ENCODE measurements at places on chromosomes 3 and 15. TPM values are rescaled to one million over a fixed set of nuclear protein-coding genes. Genes with fewer than 3 reads are reported as not detected.

DNA sequence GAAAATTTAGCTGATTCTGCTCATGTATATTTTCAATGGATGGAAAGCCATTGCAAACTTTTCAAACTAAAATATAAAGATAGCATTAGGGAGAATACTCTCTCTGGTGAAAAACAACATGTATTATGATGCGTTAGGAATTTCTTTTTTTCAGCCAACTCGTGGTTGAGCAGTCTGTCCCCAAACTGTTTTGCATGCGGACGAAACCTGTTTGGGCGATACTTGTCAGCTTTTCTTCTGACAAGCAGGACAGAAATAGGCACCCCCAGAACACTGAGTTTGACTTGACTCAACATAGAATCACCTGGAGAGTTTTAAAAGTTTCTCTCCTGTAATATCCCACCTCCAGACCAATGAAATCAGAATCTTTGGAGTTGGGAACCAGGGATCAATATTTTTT is 417.5 kb upstream of the TPRG1 start:
- DNase-seq: no peak

- no peak for DNase-seq
These were observed 105.9 kb downstream of the DNAJB8 start for GRCh38 chr3:128360705-128361271.

DNA sequence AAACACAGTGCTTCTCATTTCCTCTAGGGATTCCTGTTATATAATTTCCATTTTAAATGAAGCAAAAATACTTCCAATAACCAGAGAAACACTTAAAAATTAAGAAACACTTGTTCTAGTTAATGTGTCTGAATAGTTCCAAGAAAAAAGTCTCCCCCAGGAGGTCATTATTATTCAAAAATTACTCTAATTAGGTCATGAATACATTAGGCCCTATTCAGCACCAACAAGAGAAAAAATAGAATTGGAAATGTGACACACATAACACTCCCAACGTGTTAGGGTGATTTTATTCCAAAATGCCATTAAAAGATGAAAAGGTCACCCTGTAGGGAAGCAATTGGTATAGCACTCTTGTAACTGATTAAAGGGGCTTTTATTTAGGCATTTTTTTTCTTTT is 382.1 kb downstream of the TUSC7 start:
- no peak for DNase-seq

DNA sequence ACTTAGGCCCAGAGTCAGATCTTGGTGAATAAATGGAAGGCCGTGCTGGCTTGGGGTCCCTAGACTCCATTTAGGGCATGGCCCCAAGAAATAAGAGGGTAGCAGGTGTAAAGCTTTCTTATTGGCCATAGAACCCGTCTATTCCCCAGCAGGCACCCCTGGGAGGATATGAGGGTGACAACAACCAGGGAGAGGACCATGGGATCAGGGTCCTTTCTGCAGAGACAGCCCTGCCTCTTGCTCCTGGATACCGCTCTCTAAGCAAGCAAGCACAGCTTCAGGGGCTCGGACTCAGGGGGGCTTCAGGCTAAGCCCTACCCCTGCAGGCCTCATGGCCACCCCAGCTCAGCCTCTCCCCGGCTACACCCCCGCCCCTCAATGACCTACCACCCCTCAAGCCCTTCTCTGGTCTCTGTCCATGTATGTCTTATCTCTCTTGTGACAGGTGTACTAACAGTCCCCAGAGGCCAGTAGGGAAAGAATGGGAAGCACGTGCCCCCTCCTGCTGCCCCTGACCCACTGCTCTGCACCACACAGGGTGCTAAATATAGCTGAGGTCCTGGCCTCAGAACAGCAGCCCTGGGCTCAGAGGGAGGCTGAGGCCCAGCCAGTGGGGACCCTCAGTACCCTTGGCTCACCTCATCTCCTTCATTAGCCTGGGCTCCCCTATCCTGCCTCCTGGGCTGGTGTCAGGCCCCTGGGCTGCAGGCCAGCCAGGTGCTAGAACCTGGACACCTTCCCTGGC is 1.9 kb downstream of the XIRP1 start:
- DNase-seq: no peak

MST1R gene
- 0.68 TPM for total RNA-seq

LRRN1 gene
- 0.16 TPM for total RNA-seq

FXR1 gene
- total RNA-seq: 184 TPM

- no peak for DNase-seq
These were observed 66.2 kb upstream of the TTBK2 start for GRCh38 chr15:42986693-42987342.

GRCh38 chr3:134375582-134376384 is 1.5 kb upstream of the AMOTL2 start:
- DNase-seq: no peak

RTP3 gene
- not detected for total RNA-seq

- no peak for DNase-seq
These were observed 3.6 kb upstream of the KBTBD12 start for GRCh38 chr3:127911421-127911931.

WNT5A gene
- total RNA-seq: not detected

SLC9A9 gene
- 2.3 TPM for total RNA-seq

GRCh38 chr15:81410318-81410753 is 36.3 kb upstream of the TMC3 start:
- DNase-seq: no peak

ARNT2 gene
- not detected for total RNA-seq

DNA sequence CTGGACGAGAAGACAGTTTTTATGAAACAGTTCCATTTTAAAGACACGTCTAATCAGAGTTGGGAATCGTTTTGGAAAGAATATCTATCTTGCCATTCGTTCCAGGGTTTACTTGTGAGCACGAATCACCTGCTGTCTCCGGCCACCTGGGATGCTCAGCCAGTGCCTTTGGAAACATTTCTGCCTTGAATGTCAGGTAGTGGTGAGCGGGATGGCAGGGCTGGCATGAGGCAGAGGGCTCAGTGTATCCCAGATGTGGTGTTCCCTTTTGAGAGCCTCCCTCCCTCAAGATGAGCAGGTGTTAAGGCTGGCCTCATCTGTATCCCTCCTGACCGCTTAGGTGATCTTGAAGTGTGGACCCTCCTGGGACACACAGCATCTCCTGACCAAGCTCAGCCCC is 47.9 kb upstream of the PLXNA1 start:
- DNase-seq: no peak

CPEB1 gene
- not detected for total RNA-seq

RHCG gene
- not detected for total RNA-seq

DNA sequence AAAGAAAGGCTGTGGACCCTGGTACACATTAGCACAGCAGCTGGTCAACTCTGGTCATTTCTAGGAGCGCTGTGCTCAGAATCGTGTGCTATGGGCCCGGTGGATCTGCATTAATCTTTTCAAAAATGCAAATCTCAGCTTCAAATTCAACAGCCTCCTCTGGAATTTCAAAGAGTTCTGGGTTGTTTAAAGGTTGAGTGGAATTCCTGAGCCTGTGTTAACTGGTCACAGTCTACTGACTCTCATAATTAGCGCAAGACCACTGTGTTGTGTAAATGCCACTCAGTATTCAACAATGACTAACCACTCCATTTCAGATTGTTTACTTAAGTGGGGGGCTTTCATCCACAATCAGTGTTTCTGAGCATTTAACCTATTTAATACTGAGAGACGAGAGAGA is 2.7 kb upstream of the ARNT2 start:
- DNase-seq: no peak

- DNase-seq: no peak
These were observed 248.0 kb upstream of the CNTN3 start for GRCh38 chr3:74862476-74862875.

ZIC4 gene
- total RNA-seq: not detected

GRCh38 chr3:130572769-130573168 is 55.8 kb downstream of the COL6A6 start:
- DNase-seq: no peak

MUC20 gene
- total RNA-seq: 3.6 TPM

DNA sequence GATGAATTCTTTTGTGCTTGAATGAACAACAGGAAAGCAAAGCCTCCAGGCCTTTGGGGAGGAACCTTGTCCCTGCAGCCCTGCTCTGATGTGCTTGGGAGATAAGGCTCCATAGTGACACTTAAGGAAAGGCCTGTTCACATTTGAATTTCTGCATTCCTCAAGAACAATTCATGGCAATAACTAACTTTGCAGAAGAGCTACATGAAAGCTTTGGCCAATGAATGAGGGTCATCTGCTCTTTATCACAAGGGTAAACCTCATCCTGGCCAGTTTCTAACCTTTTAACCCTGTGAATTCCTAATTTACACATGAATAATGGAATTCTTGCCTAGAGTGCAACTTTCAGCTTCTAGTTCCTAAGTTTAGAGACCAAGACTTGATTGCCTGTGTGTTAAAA is 5.6 kb downstream of the PRTG start:
- DNase-seq: no peak

FAM3D gene
- not detected for total RNA-seq

DNA sequence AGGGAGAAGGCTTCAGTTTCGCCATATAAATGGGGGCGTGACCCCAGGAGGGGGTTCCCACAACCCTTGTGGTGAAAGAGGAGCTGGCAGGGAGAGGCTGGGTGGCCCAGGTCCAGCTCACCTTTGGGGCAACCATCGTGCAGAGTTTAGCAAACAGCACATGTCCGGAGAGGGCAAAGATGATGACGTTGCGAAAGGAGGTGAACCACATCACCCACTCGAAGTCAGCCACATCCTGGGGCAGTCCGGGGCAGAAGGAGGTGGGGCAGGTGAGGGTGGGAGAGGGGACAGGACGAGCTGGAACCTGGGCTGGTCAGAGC is 3.7 kb downstream of the HHATL start:
- DNase-seq: no peak

PLSCR5 gene
- not detected for total RNA-seq

DNA sequence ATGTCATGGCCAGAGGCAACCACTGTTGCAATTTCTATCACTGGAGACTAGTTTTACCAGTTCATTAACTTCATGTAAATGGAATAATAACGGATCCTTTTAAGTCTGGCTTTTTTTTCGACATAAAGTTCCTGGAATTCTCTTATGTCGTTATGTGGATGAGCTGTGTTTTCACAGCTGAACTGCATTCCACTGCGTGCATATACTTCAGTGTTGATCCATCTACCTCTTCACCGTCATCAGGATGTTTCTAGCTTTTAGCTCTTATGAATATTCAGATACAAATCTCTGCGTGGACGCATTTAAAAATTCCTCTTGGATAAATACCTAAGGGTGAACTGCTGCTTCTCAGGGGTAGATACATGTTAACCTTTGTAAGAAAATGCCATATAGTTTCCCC is 15.6 kb upstream of the CYFIP1 start:
- DNase-seq: no peak

DNA sequence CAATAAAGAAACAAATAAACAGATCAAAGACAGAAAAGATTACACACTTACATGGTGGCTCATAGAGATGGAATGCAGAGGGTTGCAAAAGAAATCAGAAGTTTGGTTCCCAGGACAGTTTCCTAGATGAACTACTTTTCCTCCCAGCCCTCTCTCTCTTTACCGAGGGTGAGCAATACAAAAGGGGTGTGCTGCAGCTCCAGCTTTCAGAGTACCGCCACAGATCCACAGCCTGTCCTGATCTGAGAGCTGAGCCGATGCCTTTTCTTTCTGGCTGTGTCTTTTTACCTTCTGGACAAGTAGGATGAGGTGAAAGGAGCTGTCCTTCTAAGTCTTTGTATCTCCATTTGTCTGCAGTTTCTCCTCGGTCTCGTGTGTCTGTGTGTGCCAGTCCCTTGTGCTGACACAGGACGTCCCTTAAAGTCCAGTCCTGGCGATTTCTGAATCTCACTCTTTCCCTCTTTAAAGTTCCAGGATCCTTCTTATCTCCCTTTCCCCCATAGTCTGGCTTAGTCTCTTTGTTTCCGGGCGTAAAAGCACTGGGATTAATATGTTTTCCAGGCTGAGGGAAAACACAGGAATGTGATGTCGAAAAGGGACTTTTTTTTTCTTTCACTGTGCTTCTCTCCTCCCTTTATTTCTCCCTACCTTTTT is 540 bp downstream of the CCDC80 start:
- DNase-seq: no peak

DNA sequence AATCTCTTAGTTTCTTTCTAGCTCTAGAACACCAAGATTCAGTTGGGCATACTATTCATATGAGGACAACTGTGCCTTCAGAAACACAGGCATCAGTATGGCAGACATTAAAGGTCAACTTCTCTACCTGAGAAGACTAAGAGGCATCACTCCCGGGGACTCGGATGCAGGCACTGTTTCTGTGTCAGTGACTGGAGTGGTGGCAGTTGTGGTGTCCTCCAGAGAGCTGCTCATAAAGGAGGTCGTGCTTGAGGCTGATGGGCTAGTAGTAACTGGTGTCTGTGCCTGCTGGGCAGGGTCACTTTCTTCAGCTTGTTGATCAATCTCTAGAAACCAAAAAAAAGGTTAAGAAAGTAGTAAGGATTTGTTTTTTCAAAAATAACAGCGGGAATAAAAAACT is 75.2 kb downstream of the FBXL22 start:
- no peak for DNase-seq

DNA sequence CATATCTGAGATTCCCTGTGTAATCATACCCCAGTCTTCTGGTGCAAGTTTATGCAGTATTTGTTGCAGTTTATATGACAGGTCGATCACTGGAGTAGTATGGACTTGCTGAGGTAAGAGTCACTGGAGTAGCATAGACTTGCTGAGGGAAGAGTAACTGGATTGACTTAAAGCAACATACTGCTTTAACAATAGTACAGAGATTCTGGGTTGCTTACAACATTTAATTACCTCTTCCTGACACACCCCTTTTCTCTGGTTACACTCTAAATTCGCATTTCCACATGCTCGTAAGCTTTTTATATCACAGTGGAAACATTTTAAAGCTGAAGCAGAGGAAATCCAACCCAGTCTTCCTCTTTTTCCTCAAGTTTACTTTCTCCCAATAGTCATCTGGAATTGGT is 11.8 kb downstream of the AAGAB start:
- no peak for DNase-seq

SLC12A6 gene
- 29.9 TPM for total RNA-seq

GRCh38 chr15:101651554-101652097 is 555 bp downstream of the TM2D3 start:
- DNase-seq: no peak

DNA sequence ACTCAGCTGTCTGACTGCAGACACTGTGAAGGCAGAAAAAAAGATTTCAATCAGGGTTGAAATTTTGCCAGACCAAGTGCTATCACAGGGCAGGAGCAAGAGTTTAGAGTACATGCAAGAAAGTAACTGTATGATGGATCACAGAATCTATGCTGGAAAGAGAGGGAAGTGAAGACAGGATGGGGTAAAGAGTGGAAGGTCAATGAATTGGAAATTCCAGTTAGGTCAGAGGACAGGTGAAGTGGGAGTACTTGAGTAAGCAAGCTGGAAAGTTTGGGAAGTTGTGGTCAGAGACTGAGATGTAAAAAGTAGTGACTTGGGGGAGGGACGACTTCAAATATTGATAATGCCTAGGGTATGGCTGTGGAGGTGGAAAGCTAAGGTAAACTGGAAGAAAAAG is 7.2 kb downstream of the SPG11 start:
- no peak for DNase-seq

GRCh38 chr3:149936812-149937230 is 33.9 kb downstream of the PFN2 start:
- DNase-seq: peak; percentile 27

- DNase-seq: no peak
These were observed 121.9 kb downstream of the CHST2 start for GRCh38 chr3:143241481-143241951.

GRK7 gene
- total RNA-seq: not detected

Data from activated naive CD4-positive, alpha-beta T cell treated with anti-CD3 and anti-CD28 coated beads, Interleukin-2, amount 50 U/mL, for 72 hours (primary cell).